Stimulated activated CD8-positive, alpha-beta memory T cell treated with anti-CD3 and anti-CD28 coated beads, Interleukin-7, amount 100 ng/mL, for 4 hours (primary cell): ENCODE measurements at places on chromosomes 12 and 14.

DNA sequence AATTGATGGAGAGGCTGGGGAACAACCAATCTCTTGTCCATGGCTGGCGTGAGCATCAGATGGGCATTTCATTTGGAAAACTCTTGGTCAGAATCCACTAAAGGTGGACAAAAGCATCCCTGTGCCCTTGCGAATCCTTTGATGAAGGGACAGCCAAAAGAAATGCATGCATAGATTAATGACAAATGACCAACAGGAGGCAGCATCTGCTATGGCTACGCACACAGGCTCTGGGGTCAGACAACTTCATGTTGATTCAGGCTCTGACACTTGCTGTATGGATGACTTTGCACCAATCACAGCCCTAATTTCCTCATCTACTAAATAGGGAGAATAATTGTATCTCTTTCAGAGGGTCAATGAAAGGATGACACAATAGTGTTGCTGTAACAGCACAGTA, 117.5 kb downstream of the ASCL4 start:
- DNase-seq: no peak

GRCh38 chr12:14629832-14630710, 62.4 kb upstream of the PLBD1 start:
- peak; percentile 3 for DNase-seq

DNA sequence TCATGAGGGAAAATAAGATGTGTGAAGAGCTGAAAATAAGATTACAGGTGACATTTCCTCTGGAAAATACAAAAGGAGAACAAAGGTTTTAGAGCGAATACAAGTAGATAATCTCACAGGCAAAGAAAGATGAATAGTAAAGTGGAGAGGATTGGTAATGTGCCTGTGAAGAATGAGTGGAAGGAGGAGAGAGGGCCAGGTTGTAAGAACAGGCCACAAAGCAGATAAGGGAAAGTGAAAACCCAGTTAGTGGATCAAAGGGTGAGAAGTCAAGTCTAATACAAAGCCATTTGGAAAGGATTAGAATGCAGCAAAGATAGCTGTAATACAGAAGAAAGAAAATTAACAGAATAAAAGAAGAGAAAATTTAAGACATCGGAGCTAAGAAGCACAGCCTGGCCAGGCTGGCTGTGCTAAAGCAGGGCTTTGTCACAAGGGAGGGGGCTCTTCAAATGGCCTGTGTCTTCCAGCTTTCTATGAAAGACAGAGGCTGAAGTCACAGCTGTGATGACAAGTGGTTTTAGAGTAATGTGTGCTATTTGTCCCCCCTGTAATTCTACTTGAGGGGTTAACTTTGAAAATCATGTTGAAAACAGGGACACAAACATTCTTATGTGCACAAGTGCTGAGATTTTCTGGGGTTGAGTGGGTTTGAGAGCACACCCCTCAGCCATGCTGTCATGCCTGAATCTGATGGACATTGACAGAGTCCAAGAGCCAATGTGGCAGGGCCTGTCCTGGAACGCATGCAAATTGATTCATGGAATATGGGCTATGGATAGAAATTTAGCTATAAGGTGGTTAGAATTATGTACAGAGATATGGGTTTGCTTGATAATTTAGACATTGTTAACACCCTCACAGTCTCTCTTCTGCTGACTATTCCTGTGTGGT, 344.5 kb upstream of the NAV3 start:
- no peak for DNase-seq

DNA sequence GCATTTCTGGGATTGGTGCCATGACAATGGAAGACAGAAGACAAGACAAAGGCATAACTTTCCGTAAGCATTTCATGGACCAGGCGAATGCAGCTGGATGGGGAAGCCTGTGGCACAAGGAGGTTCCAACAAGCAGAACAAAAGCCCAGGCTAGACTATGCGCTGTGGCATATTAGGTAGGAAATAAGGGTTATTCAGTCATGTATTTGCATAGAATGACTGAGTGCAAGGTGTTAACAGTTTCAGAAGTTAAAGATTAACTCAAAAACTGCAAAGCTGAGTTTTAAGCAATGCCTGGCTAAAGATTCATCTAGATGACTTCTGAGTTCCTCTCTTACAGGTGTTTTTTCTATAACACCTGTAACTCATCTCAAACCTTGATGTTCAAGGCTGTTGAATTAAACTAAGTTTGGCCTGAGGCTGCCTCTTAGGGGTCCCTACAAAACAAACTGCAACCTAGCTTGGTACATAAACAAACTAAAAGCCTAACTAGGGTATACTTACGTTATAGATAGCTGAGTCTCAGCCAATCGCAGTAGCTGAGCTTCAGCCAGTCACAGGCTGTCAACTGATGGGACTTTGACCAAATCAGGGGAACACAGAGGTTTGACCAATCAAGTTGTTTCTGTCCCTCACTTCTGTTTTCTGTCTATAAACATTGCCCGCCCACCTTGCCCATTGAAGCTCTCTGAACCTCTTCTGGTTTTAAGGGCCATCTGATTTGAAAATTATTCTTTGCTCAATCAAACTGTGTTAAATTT, 52.2 kb upstream of the PLBD1 start:
- DNase-seq: no peak

- no peak for DNase-seq
Measured at GRCh38 chr12:123506059-123506842, 27.3 kb downstream of the RILPL1 start.

- DNase-seq: no peak
Measured at GRCh38 chr12:34595749-34596733, 573.7 kb downstream of the ALG10 start.

- DNase-seq: no peak
Measured at GRCh38 chr14:76814726-76815645, 2.3 kb upstream of the ANGEL1 start.

DNA sequence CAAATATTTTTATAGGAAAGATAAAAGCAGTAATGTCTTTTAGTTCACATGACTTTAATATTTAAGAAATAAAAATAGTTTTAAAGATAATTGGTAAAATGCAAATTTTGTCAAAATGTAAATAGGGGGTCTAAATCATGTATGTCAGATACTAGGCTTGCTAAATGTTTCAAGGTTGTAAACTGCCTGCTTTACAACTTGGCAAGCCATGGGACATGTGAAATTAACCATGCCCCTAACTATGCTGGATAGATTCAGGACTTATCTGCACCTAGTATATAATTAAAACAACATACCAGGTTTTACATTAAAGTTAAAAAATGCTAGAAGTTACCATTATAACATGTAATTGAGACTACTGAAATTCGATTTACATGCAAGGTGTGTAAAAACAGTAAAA, 537.3 kb upstream of the MIS18BP1 start:
- no peak for DNase-seq

DNA sequence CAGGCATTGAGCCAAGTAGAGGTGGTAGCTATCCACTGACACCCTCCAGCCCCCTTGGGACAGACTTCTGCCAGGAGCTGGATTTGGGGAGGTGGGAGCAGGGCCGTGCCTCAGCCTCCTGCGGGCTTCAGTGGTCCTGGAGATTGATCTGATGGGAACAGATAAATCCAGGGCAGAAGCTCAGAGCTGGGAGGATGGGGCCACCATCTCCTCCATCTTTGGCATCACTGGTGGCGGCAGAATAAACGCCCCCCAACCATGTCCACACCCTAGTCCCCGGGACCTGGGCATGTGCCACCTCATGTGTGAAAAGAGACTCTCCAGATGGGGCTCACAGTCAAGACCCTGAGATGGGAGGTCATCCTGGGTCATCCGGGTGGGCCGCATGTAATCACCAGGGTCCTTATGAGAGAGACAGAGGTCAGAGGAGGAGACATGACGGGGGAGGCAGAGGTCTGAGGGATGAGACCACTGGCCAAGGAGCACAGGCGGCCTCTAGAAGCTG, 209.6 kb upstream of the RTL1 start:
- DNase-seq: no peak

- no peak for DNase-seq
Measured at GRCh38 chr12:15522574-15523187, 200.4 kb downstream of the PTPRO start.

DNA sequence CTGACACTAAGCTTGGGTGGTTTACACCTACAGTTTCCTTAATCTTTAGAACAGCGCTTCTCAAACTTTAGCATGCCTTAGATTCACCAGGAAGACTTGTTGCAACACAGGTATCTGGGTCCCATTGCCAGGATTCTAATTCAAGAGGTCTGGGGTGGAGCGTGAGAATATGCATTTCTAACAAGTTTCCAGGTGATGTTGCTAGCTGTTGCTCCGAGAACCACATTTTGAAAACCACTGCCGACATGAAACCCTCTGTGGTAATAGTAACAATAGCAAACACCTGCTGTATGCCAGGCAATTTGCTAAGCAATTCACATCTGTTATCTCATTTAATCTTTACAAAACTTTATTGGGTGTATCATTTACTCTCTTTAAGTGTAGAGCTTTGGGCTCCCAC, 58.6 kb downstream of the TRHDE start:
- no peak for DNase-seq

- no peak for DNase-seq
Measured at GRCh38 chr12:121424624-121424975, 24.7 kb downstream of the RNF34 start.
